ENCODE measurements at places on chromosomes 6 and 20.

- no peak for DNase-seq
Measured at GRCh38 chr6:69880601-69881000, 14.2 kb downstream of the COL19A1 start.

GRCh38 chr20:33826270-33826897, 15.2 kb downstream of the CHMP4B start:
- no peak for DNase-seq

DNA sequence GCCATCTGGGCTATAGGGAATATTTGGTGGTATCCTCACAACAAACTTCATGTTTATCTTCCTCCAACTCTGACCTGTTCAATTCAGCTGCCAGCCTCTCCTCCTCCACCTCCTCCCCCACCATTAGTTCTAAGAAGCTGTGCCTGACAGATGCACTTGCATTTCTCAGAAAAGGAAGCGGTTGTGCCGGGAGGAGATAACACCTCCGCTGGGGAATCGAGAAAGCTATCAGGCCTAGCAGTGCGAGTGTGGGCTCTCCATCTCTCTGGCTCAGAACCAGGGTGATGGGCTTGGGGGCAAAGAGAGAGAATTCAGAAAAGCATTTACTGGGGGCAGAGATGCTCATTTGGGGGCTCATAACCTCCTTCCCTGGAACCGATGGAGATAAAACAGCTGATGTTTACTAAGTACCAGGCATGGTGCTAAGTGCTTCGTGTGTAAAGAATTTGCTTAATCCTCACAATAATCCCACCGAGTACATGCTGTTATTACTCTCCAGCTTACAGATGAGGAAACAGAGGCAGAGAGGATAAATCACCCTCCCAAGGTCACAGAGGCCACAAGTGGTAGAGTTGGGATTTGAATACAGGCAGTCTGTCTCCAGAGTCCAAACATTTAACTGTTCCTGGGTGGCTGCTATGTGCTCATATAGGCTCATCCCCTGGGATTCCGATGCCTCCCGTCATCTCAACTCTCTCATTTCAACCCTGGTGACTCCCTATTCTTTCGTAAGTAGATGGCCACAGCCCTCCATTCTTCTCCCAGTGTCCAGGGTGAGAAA, 38.3 kb downstream of the COX4I2 start:
- DNase-seq: no peak

DNA sequence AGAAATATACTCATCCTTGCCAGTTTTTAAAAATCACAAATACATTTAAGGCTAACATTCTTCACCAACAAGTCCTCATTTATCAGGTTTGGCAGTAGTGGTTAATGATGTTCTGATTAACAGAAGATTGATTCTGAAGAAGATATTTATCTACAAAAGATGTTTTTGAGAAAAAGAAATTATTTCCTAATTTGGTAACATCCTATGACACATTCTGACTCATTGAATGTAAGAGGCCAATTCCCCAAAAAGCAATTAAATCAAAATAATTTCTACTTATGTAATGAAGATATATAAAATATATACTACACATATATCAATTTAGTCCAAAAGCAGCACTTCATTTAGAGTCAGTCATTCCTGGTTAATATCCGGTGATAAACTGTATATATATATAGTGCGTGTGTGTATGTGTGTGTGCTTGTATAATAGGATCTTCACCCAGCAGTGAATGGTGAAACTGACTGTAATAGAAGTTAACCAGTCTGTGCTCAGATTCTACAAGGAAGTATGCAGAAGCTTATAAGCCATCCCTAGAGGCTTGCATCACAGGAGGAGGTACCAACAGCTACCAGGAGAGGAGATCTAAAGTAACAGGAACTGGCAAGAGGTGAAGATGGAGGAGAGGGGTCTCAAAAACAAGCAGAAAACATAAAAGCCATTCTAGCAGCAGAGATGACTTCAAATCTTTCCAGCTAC, 82.9 kb upstream of the MARCKS start:
- no peak for DNase-seq
